ENCODE measurements at places on chromosomes 7 and 10. TPM values are rescaled to one million over a fixed set of nuclear protein-coding genes. Genes with fewer than 3 reads are reported as not detected.

Gene UNCX
- total RNA-seq, result not detected

Gene TMEM229A
- total RNA-seq, result not detected

DNA sequence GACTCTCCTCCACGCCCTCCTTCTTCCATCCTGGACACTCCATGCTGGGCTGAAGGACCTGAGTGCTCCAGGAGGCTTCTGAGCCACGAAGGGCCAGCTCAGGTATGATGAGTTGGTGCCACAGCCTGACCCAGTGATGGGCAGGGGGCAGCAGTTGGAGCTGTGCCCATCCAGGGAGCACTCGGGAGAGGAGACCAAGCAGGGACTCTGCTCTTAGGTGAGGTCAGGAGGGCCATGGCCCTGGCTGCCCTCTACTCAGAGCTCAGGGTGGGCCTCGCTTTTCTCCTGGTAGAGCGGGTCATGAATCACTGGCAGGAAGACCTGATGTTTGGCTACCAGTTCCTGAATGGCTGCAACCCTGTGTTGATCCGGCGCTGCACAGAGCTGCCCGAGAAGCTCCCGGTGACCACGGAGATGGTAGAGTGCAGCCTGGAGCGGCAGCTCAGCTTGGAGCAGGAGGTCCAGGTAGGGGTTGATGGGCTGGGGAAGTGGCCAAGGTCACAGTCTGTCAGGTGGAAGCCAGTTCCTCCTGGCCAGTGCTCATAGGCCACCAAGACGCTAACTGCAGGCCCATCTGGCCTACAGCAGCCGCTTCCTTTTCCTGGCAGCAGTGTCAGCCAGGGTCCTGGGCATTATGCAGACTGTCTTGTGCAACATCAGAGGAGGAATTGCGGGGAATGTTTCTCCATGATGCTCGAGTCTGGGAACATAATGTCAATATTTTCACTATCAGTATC is 50.8 kb downstream of the ALOX5 start:
- no peak for DNase-seq

DNA sequence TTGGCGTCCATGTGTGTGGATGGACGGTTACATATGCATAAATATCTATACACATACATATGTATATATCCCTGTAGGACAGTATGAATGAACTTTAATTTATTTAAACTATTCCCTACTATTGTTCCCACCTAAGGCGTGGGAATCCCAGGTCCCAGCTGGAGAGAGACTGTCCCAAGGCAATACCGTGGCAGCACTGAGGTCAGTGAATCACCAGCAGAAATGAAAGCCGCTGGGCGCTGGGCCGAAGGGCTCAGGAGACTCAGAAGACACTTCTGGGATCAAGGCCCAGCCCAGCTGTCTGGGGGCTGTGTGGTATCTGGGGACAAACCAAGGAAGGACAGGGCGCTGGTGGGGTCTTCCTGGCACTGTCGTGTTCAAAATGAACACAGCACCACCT is 49.6 kb upstream of the MYL10 start:
- no peak for DNase-seq

Gene PAPSS2
- 86.5 TPM for total RNA-seq
